ENCODE measurements at places on chromosomes 2 and 18.

DNA sequence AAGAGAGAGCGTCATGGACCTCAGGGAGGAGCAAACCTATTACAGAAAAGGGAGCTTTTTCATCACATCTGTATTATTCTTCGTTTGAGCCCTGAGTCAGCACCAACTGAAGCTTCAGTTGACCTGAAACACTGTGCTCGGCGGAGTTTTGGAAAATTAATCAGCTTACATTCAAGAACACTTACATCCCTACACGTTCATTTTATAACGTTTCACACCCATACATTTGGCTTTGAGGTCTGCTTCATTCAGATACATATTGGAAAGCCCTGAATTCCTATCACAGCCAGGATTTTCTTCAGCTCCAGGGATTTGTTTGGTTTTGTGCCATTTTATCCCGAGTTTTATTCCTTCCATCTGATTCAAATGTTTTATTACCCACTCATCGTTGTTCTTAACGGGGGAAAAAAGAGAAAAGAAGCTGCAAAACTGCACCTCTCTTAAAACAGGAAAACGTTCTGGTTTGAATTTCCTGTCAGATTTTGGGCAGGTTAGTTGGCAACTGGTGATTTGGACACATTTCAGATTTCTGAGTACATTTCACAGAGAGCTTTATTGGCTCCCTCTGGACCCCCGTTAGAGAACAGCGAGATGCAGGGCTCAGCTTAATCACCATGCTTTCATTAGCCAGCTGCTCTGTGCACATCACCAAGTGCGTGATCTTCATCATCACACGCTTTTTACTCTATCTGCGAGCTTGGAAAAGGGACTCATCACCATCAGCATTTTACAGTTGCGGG lies 88.8 kb downstream of the CDC42EP3 start:
- no peaks in the 10 kb centered on the region for H3K36me3 ChIP-seq
- H3K4me3 ChIP-seq: no peak overlapping the region
- no peaks in the 10 kb centered on the region for H3K27me3 ChIP-seq
- no peak for DNase-seq

DNA sequence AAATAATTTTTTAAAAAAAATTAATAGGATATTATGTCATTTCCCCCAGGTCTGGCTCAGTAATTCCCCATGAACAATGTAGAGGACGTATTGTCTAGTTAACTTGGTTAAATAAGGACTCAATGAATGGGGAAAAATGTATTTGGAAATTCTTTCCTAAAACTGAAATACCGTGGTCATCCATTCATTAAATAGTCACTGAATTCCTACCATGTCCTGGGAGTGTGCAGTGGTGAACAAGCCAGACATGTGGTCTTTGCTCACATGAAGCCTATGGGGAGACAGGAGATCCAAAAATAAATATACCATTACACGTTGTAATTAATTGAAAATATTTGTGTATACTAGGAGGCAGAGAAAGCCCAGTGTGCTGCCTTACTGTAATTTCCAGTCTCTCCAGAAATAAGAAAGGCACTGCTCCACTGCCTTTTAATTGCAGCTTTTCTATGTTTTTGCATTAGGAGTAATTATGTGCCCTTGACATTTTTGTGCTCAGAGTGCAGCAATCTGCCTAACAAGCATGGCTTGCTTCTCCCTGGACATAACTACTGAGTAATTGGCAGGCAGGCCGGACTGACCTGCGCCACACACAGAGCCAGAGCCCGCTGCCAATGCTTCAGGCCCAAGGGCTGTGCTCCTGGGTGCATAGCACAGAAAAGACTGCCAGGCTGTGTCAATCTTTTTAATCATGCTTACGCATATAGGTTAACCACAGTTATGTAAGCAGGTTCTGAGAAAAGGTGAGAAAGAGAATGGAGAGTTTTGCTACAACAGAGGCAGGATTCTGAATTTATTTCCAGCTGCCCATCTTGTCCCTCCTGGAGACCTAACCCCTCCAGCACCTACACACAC lies 22.2 kb upstream of the TTC39C start:
- H3K4me1 ChIP-seq: peaks cover 16% of the 10 kb centered on the region
- no peak overlapping the region for H3K4me3 ChIP-seq
- H3K36me3 ChIP-seq: no peaks in the 10 kb centered on the region

DNA sequence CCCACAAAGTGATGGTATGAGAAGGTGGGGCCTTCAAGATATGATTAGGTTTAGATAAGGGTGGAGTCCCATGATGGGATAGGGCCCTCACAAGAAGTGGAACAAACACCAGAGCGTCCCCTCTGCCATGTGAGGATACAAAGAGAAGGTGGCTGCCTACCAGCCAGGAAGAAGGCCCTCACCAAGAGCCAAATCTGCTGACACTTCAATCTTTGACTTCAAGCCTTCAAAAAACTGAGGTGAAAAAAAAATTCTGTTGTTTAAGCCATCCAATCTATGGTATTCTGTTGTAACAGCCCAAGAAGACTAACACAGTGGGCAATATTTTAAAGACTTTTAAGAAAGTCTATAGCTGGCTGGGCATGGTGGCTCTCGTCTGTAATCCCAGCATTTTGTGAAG lies 522.1 kb downstream of the NRXN1 start:
- DNase-seq: no peak
- no peaks in the 10 kb centered on the region for H3K4me1 ChIP-seq
- no peak overlapping the region for H3K4me3 ChIP-seq

DNA sequence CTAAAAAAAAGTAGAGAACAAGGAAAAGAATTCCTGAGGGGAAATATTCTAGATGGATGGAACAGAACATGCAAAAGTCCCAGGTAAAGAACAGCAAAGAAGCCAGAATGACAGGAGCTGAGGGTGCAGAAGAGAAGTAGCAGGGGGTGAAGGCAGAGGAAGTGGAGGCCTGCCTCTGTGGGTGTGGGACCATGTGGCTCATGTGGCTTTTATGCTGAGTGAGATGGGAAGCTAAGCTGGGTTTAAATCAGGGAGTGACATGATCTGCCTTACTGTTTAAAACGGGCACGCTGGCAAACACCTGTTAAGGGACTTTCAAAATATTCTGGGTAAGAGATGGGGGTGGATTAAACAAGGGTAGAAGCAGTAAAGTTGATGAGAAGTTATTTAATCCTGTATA lies 40.0 kb downstream of the GKN2 start:
- H3K27ac ChIP-seq: no peak overlapping the region
- peaks cover 12% of the 10 kb centered on the region for H3K4me1 ChIP-seq
- H3K36me3 ChIP-seq: no peaks in the 10 kb centered on the region
- no peak for DNase-seq
- no peaks in the 10 kb centered on the region for H3K27me3 ChIP-seq

GRCh38 chr2:27901234-27901633 lies 10.7 kb downstream of the BABAM2 start:
- H3K27ac ChIP-seq: no peak overlapping the region

Data from astrocyte (in vitro differentiated cells and primary cell).